ENCODE measurements at places on chromosomes 7 and 10.

DNA sequence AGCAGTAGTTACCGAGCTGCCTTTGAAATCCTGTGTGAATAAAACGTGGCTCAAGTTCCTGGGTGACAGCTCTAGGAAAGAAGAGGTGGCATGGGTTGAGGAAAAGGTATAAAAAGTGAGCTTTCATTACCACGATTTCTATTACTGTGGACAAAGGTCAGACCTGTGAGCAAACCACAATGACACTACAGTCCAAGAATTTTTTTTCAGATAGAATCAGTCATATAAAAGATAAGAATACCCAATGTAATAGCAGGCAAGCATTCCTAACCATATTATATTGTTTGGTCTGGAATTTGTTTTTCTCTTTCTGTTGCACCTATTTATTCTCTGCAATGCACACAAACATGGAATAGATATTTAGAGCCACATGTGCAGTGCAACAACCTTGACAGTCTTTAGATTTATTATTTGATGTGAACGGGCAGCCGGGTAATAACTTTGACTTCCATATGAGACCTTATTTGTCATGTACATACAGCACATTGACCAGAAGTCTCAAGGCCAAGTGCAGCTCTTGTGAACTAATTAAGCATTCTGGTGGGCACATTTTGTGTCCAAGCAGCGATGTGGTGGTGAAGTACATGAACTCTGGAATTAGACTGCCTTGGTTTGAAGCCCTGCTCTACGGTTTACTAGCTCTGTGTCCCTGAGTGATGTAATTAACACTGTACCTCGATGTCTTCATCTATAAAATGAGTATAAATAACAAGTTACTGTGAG is 156.8 kb downstream of the NRCAM start:
- no peak for DNase-seq

DNA sequence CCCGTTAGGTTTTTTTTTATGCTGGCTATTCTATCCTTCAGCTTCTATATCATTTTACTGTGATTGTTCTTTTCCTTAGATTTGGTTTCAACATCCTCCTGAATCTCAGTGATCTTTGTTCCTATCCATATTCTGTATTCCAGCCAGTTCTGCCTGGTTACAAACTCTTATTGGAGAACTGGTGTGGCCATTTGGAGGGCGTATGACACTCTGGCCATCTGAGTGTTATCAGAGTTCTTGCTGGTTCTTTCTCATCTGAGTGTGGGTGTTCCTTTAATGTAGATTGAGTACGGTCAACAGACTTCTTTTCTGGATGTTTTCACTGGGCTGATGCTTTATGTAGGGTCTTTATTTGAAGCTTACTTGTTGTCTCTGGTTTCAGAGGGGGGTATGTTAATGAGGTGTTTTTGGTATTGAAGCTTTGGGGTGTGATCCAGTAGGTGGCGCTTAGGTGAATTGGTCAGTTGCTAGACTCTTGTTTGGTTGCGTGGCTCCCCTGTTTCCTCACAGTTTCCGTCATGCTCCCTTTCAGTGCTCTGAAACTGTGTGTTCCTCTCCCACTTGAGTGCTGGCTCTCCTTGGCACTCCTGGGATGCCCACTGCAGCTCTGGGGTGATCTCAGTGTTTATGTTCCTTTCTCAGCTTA is 80.7 kb downstream of the FANK1 start:
- no peak for DNase-seq

DNA sequence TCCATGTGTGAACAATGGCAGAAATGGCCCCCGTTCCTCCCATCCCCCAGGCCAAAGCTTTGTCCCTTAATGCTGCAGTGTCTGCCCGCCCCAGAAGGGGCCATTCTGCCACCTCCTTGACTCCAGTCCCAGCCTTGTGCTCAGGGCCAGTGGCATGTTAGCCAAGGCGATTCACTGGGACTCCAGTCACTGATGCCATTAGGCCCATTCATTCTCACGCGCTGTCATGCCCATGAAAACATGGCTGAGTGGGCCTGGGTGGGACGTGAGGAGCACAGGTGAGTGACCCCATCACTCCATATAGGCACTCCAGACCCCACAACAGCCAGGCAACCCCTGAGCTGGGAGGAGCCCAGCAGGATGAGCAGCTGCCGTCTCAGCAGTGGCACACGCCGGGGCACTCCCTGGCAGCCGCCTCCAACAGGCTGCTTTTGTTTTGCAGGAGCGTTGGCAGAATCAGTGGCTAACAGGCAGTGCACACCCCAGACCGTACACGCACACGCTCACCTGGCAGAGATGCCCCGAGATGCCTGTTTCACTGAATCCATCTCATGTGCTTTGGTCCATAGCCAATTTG is 79.5 kb downstream of the TCERG1L start:
- no peak for DNase-seq

GRCh38 chr7:128876127-128876526 is 13.5 kb downstream of the ATP6V1F start:
- DNase-seq = no peak

DNA sequence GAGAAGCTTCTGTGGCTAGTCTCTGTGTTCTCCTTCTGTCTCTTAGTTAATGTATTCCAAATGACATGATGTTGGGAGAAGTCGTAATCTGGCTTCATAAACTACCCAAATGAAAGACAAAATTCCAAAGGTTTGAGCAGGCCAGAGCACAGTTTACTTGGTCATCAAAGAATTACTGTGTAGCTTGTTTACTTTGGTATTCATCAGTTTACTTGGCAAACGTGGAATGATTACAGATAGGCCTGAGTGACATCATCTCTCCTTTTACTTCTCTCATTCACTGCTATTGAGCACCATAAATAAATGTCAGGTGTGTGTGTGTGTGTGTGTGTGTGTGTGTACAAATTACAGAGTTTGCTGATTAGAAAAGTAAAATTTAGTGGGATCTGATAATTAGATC is 327.3 kb downstream of the PHTF2 start:
- no peak for DNase-seq
